ENCODE measurements at places on chromosomes 2 and 18.
A peak's percentile ranks its signal among the peaks of the same experiment; 100 is the strongest.

- H3K36me3 ChIP-seq, result no peaks in the 10 kb centered on the region
- H3K27ac ChIP-seq, result no peak overlapping the region
- no peak for DNase-seq
- H3K27me3 ChIP-seq, result peaks cover 3% of the 10 kb centered on the region
These were observed 9.6 kb upstream of the FAHD2A start for GRCh38 chr2:95392730-95393455.

DNA sequence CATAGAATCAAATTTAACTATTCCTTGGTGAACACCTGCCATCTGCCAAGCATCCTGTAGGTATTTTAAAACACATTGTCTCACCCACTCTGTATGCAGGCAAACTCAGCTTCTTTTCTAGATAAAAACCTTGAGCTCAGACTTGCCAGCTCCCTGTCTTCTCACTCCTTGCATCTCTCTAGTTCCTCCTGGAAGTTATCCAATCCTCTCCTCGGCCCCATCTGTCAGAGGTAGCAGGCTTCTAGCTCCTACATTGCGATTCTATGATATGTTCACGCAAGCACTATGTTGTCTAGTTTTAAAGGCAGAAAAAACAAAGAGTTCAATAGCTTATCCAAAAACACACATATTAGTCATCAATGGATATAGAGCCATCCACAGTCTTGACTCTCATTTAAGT is 67.0 kb upstream of the APCDD1 start:
- DNase-seq, result no peak
- no peak overlapping the region for H3K4me3 ChIP-seq
- no peak overlapping the region for H3K27ac ChIP-seq
- no peaks in the 10 kb centered on the region for H3K27me3 ChIP-seq
- no peaks in the 10 kb centered on the region for H3K4me1 ChIP-seq

GRCh38 chr2:134141598-134142340 is 112.1 kb upstream of the MGAT5 start:
- H3K27ac ChIP-seq, result no peak overlapping the region
- H3K4me3 ChIP-seq, result no peak overlapping the region
- peaks cover 35% of the 10 kb centered on the region for H3K4me1 ChIP-seq
- peaks cover 4% of the 10 kb centered on the region for H3K36me3 ChIP-seq
- no peak for DNase-seq
- H3K27me3 ChIP-seq, result no peaks in the 10 kb centered on the region

DNA sequence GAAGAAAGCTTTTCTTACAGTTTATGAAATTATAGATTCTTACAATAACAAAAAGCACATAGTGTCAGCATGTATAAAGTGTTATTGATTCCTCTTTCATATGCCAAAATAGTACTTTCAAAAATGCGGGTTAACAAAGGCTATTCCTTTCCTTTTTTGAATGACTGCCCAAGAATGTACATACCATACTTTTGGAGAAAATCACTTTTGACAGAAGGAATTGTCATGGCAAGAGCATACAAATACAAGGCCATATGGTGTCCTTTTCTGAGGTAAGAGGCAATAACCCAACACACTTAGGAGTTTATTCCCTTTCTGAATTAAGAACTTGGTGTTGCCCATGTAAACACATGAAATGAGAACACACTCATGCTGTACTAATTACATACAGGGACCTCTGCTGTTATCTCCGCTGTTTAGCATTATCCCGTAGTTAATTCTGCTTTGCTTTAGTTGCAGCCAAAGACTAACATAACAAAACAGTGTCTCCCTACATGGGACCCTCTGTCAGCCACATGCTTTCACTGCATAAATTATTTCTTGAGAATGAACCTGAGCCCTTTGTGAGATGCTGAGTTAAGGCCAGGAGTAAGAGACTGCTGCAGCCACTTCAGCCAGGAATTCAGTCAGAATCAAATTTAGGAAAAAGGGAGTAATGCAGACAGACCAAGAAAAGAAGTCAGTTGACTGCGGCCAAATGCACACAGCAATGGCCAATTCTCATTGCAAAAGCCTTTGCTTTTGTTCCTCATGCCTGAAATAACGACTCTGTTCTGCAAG is 67.0 kb downstream of the CDH2 start:
- no peaks in the 10 kb centered on the region for H3K27me3 ChIP-seq
- no peak overlapping the region for H3K4me3 ChIP-seq
- peak; percentile 89 for DNase-seq
- peaks cover 2% of the 10 kb centered on the region for H3K4me1 ChIP-seq
- no peak overlapping the region for H3K27ac ChIP-seq

- no peaks in the 10 kb centered on the region for H3K27me3 ChIP-seq
- peaks cover 4% of the 10 kb centered on the region for H3K4me1 ChIP-seq
- DNase-seq, result peak; percentile 47
- no peaks in the 10 kb centered on the region for H3K36me3 ChIP-seq
These were observed 1.1 kb downstream of the MIB1 start for GRCh38 chr18:21741562-21742314.

DNA sequence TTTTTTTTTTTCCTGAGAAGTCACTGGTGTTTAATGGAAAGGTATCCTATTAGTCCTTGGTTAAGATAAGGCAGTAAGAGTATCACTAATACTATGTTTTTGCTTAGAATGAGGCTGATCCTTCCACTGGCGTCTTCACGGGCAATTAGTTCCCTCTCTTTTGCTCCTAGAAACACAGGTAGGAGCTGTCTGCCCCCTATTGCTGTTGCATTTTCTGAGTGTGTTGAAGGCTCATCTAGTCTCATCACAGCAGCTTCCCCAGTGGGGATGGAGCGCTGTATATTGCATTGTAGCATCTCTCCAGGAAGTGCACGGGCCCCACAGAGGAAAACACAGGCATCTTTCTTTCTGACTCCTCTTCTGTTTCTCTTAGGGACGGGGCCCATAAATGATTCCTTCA is 145.0 kb downstream of the NAPG start:
- H3K36me3 ChIP-seq, result peaks cover 8% of the 10 kb centered on the region
- DNase-seq, result no peak

DNA sequence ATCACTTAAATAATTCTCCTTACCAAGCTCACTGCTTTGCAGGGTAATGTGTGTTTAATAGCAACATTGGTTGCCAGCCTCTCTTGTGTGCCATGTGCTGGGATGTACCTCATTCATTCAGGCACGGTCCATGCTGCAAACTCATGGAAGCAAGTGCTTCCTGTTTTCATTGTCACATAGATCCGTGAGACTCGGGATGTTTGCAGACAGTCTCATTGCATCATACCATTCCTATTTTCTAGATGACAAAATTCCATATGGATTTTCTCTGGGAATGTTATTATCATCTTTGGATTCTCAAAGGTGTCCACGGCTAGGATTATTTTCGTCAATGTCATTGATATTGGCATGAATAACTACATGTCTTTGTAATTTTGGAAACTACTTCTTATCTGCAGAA is 60.0 kb upstream of the HDAC4 start:
- H3K36me3 ChIP-seq, result no peaks in the 10 kb centered on the region
- peaks cover 29% of the 10 kb centered on the region for H3K4me1 ChIP-seq
- H3K27ac ChIP-seq, result no peak overlapping the region
- peaks cover 11% of the 10 kb centered on the region for H3K27me3 ChIP-seq

GRCh38 chr2:59196491-59196890 is 955.4 kb upstream of the FANCL start:
- H3K4me3 ChIP-seq, result no peak overlapping the region
- no peaks in the 10 kb centered on the region for H3K4me1 ChIP-seq
- H3K27me3 ChIP-seq, result no peaks in the 10 kb centered on the region
- no peak for DNase-seq
- no peaks in the 10 kb centered on the region for H3K36me3 ChIP-seq
- no peak overlapping the region for H3K27ac ChIP-seq
